ENCODE measurements at places on chromosomes 7 and 10.

GRCh38 chr10:47164800-47165128 is 135.2 kb upstream of the GDF10 start:
- DNase-seq, result no peak

DNA sequence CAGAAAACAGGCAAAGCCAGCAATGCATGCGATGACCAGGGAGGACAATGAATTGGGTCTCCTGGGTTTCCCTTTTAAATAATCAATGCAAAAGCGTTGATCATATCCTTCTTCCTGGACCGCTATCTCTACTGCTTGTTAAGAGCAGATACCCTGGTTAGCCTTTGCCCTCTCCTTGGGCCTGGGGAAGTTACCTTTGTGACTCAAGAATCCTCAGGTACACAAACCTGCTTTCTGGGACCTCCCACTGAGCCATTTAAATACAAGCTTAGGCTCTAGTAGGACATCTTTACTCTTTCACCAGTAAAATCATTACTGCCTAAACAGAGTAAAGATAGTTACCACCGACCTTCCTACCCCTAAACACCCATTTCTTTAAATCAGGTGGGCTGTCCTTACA is 173.9 kb downstream of the WNT2 start:
- no peak for DNase-seq

GRCh38 chr7:64098-64915 is 128.1 kb upstream of the FAM20C start:
- no peak for DNase-seq

DNA sequence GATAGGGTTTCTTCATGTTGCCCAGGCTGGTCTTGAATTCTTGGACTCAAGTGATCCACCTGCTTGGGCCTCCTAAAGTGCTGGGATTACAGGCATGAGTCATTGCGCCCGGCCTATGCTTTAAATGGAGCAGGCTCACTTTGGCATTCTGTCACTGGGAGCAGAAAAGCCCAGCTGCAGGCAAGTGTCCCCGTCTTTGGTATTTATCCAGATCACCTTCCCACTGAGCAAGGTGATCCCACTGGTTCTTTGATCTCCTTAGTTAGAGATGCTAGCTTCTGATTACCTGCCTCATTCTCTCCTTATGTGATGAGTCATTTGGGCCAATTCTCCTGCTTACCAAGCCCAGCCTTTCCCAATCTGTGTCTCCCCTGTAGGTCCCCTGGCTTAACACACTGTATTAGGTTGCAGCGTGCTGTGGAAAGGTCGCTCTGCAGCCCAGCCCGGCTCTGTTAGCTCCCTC is 39.3 kb downstream of the SPDYE5 start:
- no peak for DNase-seq

- DNase-seq, result no peak
These were observed 47.2 kb downstream of the SORBS1 start for GRCh38 chr10:95513941-95514392.

- DNase-seq, result no peak
These were observed 11.2 kb upstream of the OR2A5 start for GRCh38 chr7:144037414-144038035.

DNA sequence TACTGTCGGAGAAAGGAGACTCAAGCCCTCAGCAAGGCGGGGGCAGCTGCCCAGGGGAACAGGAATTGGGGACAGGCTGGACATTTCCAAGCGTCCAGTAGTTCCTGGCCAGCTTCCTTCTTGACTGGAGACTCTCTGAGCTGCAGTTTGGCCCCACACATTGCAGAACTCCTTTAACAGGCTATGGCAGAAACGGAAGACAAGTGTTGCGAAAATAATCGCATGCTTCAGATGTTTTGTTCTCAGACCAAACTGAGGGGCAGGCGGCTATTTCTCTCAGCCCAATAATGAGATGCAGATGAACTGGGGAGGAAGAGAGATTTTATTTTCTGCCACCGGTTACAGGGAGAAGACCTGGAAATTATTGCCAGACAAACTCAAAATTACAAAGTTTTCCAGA is 88.0 kb upstream of the PFKP start:
- DNase-seq, result no peak

DNA sequence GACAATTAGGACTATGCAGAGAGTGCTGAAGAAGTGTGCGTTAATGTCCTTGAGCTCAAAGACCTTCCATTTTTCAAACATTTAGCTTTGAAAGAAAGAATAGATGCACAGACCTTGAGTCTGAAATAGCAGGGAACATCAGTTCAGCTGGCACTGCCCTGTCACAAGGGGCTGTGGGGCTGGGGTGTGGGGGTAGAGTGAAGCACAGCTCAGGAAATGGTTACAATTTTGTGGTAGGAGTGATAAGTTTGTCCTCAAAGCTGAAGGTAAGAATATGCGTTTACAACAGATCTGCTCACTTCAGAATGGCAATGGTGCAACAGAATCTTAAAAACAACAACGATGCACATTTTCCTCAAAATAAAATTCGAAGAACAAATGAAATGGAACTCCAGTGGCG is 33.6 kb downstream of the SMKR1 start:
- peak; percentile 41 for DNase-seq

- no peak for DNase-seq
These were observed 282.1 kb downstream of the KCND2 start for GRCh38 chr7:120554960-120555571.

DNA sequence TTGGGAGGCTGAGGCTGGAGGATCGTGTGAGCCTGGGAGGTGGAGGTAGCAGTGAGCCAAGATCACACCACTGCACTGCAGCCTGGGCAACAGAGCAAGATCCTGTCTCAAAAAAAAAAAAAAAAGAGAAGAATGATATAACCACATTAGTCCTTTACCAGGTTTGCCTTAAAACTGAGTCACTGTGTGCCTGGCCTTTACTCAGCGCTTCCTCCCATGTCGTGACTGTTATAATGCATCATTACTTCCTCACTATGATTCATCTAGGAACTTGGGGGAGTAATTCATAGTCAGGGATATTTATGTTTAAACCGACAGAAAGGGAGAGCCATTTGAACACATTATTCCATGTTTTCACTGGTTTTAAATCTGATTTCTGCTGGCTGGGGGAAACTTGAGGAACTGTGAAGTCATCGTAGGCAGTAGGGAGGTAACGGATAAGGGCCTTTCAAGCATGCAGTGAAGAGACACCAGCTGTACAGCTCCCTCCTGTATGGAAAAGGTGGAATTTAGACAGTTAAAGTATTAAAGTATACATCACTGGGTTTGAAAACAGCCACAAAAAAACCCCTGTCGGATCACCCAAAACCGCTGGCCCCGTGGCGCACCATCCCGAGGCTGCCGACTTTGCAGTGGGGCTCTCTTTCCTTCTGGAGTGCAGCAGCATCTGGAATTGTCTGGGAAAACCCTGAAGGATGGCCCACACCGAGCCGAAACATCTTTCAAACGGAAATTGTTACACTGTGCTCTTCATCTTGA is 119.8 kb downstream of the NKX6-2 start:
- no peak for DNase-seq

GRCh38 chr10:20034732-20035131 is 218.5 kb downstream of the PLXDC2 start:
- DNase-seq, result no peak

DNA sequence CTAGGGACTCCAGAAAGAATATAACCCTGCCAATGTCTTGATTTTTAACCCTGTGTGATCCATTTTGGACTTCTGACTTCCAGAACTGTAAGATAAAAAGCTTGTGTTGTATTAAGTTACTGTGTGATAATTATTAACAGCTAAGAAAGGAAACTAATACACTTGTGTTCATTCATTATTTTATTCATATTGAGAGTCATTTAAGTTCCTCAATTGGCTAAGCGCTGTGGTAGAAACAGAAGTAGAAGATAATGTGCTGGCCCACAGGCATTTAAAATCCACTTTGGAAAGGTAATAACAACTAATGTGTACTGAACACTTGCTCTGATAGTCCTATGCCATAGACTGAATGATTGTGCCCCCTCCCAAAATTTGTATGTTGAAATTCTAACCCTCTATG is 471.7 kb upstream of the GHITM start:
- DNase-seq, result no peak

GRCh38 chr7:145848691-145849090 is 267.9 kb upstream of the CNTNAP2 start:
- DNase-seq, result no peak

GRCh38 chr7:22074897-22075296 is 129.2 kb upstream of the CDCA7L start:
- no peak for DNase-seq

- DNase-seq, result no peak
These were observed 111.0 kb downstream of the LMBR1 start for GRCh38 chr7:156781972-156782371.

- DNase-seq, result peak; percentile 60
These were observed 12.8 kb downstream of the HKDC1 start for GRCh38 chr10:69232736-69233480.

DNA sequence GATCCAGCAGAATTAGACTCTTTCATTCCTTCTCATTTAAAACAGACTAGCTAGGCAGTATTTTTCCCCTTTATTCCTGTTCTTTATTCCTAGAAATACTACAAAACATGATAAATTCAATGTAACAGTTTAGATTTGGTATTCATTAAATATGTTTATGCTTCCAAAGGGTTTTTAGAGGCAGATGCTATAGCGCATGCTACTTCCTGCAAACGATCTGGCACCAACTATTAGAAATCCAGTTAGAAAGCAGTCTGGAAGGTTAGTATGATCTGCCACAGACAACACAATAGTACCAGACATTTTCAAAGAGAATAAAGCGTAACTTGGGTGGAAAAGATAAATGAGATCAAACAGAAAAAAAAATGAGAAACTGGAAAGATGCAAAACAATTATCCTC is 63.5 kb upstream of the PTN start:
- no peak for DNase-seq

- no peak for DNase-seq
These were observed 24.6 kb downstream of the PRR15 start for GRCh38 chr7:29588212-29588611.

DNA sequence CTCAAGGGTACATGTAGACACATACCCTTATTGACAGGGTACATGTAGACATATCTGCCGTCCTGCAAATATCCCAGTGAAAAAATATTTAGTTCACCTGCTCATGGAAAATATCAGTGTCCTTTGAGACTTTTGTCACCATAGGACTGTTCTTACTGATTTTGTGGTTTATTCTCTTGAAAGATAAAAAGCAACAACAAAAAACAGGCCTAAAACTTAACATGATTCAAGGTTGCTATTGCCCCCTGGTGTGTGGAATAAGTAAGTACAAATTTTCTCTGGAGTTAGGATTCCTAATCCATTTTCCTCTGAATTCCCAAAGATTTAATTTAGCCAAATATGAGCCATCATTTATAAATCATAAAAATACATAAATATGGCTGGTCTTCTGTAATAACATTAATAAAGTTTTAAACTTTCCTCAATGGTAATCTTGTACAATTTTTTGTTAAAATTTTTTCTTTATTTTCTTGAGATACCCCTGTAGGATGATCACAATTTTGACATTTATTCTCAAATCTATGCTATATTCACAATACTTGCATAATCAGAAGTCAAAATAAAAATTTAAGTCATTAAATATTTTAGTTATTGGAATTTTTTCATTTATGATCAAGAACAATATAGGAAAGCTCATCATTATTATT is 741.4 kb upstream of the POT1 start:
- no peak for DNase-seq

GRCh38 chr7:129169171-129169671 is 19.2 kb upstream of the SMO start:
- DNase-seq, result peak; percentile 13

DNA sequence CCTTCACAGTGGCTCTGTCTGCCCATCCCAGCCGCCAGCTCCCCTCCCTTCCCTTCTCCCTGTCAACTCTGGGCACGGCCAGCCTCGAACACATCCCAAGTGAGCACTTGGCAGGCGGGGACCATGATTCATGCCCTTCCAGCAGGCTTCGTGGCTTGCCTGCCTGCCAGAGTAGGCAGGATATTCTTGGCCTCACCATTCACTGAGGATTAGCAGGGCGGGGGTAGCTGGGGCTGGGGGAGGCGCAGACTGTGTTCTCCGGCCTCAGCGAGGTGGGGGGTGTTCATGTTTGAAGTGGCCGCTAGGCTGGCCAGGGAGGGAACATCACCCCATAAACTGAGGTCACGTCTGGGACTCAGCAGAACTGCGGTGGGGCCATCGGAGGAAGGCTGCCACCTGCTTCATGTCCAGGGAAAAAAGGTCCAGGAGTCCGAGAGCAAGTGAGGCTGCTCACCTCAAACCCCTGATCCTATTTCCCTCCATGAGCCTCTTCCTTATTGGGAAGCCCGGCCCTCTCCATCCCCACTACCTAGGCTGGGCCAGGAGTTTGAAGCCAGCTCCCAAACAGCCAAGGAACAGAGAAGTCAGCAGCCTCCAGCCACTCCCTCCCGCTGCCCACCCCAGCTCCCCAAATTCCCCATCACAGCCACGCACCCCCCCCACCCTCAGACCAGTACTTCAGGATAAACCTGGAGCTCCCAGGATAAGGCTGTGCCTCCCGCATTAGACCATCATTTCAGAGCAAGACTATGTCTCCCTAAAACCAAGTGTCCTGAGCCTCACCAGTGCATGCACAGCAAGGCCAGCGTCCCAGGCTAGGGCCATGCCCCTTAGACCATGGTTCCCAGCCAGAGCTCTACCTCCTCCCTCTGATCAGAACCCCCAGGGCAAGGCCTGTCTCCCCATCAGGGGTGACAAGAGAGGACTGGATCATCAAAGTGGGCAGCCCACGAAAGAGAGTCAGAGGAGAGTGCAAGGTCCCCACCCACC is 42.8 kb upstream of the RABGEF1 start:
- no peak for DNase-seq

GRCh38 chr7:75072981-75073283 is 670 bp downstream of the RCC1L start:
- no peak for DNase-seq

GRCh38 chr10:12077580-12078180 is 8.9 kb downstream of the DHTKD1 start:
- no peak for DNase-seq

DNA sequence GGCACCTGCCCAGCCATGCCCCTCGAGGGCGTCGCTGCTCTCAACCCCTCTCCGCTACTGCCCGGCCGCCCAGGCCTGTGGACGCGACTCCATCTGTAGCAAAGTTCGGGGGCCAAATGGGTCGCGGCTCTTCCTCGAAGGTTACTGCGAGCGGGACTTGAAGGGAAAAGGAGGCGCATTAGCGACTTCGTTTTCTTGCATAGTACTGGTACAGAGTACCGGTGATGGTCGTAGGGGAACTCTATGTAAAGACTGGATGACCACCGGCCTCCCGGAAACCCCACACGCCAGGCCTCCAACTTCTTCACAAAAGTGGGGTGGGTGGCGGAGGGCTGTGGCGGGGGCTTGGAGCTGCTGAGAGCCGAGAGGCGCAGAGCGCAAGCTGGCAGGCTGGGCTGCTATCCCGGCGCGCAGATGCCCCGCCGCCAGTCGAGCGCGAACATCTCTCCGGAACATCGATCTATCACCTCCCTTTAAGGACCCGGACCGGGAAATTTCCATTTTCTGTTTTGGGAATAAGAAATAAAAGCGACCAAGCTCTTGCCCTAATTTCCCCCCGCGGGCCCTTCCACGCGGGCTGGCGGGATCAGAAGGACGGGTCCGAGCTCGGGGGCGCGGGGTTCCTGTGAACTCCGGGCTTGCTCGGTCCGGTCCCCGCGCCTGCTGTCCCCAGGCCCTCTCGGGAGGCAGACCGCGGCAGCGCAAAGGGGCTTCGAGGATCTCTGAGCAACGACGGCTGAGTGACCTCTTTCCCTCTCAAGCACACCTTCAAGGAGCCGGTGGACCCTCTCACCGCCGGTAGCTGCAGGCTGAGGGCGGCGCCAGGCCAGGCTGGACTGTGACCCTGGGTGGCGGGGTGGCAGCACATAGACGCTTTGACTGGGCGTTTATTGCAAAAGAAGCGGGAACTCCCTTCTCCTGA is 12.2 kb upstream of the FEZF1 start:
- no peak for DNase-seq

GRCh38 chr10:58473976-58474375 is 38.7 kb upstream of the BICC1 start:
- no peak for DNase-seq
